ENCODE measurements at places on chromosomes 5 and 9.

DNA sequence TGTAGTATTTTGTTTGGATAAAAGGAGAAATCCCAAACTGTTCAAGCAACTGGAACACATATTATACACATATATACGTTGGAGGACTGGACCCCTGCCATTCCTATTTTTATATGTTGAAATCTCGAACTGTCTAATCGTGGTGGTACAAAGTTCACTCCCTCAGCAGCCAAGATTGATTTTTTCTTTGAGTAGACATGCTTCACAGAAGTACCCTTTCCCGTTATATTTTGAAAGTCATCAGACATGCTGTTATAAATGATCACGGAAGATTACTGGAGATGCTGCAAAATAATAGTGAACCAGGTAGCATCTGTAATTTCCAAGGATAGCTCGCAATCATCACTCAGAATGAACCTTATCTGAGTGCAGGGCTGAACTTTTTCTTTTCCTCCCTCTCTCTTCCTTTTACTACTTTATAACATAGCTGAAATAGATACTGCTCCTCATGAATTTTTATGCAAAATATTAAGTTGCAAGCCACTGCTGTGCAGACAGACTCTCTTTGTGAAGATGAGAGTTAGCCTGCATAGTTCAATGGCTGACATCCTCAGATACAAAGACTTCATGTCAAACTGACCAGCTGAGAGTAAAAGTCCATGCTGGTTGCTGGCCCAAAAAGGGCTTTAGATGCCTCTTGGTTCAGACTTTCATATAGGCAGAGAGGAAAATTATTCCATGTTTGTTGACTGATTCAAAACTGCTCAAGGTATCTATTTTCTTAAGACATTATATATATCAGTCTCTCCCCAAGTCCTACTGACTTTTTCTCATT is 451.9 kb downstream of the TMEM38B start:
- no peak for DNase-seq

DNA sequence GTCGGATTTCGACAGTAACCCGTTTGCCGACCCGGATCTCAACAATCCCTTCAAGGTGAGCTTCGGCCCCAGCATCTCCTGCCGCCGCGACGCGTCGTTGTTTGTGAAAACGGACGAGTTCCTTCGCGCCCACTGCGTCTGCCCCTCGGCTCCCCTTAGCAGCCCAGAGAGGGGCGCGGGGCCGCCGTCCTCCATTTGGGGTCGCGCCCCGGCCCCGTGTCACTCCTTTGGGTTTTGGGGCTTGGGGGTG is 182 bp downstream of the SCAMP1 start:
- DNase-seq, result no peak

DNA sequence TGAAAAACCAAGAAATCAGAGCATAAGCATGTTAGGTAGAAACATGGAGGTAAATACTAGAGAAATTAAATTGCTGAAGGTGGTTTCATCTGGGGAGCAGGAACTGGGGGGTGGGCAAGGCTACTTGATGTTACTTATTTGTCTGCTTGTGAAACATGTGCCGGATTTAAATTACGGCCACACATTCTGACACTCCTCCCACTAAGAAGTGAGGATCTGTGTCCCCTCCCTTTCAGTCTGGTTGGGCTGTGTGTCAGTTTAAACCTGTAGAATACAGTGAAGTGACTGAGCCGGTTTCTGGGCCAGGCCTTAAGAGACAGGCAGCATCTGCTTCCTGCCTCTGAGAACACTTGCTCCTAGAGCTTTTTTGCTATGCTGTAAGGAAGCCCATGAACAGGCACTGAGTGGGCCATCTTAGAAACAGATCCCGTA is 2.3 kb upstream of the IARS1 start:
- no peak for DNase-seq

DNA sequence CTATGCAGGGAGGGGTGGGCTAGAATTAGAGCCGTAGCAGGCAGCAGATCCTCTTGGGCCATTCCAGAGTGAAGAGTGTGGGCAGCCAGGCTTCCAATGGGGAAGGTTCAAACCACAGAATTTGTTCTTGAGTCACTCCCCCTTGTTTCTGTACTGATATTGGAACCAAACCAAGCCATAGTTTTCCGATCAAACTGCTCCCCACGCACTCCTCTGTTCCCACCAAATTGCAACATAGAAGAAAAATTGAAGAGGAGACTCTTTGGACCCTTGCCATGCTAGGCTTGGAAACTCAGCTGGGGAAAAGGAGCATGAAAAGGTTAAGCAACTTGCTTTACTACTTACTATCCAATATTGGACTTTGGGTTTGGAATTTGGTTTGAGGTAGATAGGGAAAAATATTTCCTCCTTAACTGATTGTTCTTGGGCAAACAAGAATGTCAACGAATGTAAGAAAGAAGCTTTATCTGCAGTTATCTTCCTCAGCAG is 165.8 kb upstream of the NR3C1 start:
- peak; percentile 59 for DNase-seq

- DNase-seq, result peak; percentile 54
These were observed 804 bp downstream of the ARSI start for GRCh38 chr5:150301901-150302300.

DNA sequence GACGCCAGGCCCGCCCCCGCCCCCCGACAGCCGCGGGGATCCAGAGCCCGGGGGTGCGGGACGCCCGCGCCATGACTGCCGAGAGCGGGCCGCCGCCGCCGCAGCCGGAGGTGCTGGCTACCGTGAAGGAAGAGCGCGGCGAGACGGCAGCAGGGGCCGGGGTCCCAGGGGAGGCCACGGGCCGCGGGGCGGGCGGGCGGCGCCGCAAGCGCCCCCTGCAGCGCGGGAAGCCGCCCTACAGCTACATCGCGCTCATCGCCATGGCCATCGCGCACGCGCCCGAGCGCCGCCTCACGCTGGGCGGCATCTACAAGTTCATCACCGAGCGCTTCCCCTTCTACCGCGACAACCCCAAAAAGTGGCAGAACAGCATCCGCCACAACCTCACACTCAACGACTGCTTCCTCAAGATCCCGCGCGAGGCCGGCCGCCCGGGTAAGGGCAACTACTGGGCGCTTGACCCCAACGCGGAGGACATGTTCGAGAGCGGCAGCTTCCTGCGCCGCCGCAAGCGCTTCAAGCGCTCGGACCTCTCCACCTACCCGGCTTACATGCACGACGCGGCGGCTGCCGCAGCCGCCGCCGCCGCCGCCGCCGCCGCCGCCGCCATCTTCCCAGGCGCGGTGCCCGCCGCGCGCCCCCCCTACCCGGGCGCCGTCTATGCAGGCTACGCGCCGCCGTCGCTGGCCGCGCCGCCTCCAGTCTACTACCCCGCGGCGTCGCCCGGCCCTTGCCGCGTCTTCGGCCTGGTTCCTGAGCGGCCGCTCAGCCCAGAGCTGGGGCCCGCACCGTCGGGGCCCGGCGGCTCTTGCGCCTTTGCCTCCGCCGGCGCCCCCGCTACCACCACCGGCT is 1.0 kb downstream of the FOXE1 start:
- DNase-seq, result no peak

- DNase-seq, result no peak
These were observed 75.5 kb upstream of the PUM3 start for GRCh38 chr9:2919347-2919746.

All from sciatic nerve (tissue), 2 donors.